ENCODE measurements at places on chromosomes 3 and 15.

- DNase-seq, result no peak
Observed at GRCh38 chr3:147813256-147813655, 404.1 kb downstream of the ZIC1 start.

DNA sequence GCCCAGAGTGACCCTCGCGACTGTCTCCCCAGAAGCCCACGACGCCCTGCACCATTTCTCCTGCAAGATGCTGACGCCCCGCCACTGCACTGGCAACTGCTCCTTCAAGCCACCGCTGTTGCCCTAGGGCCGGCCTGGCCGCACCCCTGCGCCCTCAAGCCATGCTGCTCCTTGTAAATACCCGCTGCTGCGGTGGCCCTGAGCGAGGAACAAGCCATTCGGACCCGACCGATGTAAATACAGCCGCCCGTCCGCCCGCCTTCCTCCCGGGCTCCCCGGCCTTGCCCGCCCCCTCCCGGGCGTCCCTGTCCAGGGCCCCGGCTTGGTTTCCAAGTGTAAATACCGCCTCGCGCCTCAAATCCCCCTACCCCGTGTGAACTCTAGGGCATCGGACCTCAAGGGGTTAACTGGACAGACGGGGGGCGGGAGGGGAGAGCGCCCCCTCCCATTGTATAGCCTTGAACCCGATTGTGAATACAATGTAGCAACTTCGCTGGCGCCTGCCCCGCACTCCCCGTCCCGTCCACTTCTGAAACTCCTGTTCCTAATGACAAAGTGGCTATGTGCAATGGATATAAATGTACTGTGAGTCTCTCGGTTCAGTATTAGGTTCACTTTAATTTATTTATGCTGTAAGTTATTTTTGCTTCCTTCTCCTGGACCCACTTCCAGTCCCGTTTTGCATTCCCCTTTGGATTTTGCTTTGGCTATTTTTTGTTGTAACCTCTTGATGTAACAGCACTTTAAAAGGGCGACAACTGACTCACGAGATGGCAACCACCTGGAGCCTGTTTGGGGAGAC, 5.9 kb downstream of the RNU6-1 start:
- no peak for DNase-seq

DNA sequence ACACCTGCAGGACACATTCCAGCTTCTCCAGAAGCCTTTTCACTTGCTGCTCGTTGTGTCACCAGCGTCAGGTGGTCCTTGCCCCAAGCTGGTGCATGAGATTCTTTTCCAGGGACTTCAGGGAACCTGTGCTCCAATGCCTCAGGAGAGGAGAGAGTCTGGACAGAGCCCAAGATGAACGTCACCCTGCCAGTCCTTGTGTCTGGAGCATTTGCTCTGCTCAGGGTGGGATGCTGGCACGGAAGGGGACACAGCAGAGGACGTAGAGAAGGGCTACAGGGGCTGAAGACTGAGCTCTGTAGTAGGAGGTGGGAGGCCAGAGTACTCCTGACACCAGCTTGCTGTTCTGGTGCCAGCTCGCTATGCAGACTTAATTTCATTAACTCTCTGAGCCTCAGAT, 262.1 kb downstream of the XXYLT1 start:
- no peak for DNase-seq

GRCh38 chr3:191775451-191776233, 314.7 kb downstream of the PYDC2 start:
- no peak for DNase-seq

- no peak for DNase-seq
Observed at GRCh38 chr3:105722943-105723556, 145.8 kb downstream of the CBLB start.

- no peak for DNase-seq
Observed at GRCh38 chr3:38354588-38355330, 8.2 kb downstream of the XYLB start.

DNA sequence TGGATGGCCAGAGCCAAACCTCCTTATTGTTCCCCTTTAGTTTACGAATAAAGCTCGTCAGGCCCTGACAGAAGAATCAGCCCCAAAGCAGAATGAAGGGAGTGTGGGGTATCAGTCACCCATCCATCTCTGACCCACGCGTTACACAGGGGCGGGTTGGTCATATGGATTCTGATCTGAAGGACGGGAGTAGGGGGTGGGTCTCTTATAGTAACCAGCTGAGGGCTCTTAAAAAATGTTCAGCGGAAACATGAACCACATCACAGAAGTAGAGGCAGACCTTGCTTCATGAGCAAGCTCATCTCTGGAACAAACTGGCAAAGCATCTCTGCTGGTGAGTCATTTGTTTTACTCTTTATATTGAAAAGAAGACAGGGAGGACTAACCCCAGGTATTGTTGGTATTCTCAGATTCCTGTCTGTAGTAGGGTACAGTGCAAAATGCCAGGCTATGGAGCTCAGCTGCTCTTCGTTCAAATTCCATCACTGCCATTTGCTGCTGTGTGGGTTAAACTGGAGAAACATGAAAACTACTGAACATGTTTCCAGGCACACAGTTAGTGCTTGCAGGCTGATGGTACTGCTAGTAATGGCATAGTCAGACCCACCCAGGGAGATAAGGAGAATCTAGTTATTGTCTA, at the start of gene CXCR6:
TSS of gene CXCR6 (plus strand) at position 258 of the 640 bp plus-strand sequence. CDS start 3,018 bp downstream, outside the sequence.
- no peak for DNase-seq

DNA sequence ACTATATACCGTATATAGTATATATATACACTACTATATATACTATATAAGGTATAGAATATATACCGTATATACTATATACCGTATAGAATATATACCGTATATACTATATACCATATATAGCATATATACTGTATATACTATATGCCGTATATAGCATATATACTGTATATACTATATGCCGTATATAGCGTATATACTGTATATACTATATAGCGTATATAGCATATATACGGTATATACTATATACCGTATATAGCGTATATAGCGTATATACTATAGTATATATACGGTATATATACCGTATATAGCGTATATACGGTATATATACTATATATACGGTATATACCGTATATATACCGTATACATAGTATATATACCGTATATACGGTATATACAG, 22.6 kb upstream of the HDGFL3 start:
- DNase-seq, result no peak

DNA sequence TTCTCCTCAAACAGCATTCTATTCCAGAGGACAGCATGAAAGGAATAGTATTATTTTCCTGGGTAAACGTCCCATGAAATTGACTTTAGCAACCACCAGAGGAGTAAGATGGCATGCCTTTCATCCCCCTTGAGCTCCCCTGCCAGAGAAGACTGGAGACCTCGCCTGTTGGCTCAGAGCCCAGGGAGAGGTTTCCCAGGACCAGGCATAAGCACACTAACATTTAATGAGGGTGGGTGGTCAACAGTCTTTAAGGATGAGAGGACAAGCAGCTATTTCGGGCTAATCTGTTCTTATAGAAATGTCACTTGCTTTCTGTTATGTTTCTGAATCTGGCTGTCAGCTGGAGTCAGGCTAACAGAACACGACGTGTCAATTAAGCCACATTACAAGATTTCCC, 390.5 kb downstream of the GABRG3 start:
- DNase-seq, result no peak

DNA sequence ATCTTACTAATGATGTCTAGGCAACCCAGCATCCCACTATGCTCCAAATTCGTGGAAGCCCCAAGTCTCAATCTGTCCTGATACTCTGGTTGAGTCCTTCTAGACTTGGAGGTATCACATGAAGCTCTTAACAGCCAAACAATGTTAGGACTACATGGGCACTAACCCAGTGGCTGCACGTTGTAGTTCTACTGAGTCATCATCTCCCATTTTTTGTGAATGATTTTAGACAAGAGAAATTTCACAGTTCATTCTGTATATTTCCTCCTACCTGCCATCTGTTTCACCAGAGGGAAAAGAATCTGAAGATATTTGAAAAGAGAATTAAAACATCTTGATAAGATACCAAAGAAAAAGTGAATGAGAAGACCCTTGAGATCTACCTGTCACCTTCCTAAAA, 9.8 kb upstream of the WWTR1 start:
- no peak for DNase-seq

DNA sequence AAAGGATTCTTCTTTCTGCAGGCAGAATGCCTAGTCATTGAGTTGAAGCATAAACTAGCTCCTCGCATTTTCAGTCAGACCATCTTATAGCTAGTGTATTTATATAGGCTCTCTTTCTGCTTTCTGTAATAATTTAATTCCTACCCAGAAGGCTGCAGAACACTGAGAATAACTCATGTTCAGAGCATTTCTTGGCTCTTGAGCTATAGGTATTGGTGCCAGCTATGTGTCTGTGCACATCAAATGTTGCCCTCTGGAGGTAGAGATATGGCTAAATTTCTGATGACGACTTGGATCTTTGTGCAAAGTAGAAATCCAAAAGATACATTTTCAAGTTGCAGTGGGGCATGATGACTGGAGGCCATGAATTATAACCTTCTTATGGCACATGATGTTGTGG, 336.2 kb upstream of the TPM1 start:
- DNase-seq, result no peak

DNA sequence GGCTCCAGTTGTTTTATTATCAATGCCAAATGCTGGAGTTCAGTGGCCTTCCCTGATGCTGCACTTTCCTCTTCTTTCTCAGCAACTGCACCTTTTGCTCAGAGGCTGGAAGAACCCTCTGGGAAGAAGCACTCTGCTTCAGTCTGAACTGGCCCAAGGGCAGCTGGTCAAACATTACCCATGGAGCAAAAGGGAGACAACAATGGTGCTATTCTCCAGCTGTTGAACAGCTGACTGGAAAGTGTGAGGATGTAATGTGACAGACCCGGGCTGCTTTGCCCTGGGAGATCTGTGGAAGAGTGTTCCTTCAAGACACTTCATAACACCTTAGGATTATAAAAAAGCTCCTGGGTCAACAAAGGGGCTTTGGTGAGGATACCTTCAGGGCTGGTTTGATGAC, 84.9 kb downstream of the EPHB1 start:
- DNase-seq, result no peak

GRCh38 chr3:186526256-186526606, 17.9 kb downstream of the CRYGS start:
- DNase-seq, result no peak

GRCh38 chr3:661356-661755, 431.5 kb upstream of the CNTN6 start:
- no peak for DNase-seq

DNA sequence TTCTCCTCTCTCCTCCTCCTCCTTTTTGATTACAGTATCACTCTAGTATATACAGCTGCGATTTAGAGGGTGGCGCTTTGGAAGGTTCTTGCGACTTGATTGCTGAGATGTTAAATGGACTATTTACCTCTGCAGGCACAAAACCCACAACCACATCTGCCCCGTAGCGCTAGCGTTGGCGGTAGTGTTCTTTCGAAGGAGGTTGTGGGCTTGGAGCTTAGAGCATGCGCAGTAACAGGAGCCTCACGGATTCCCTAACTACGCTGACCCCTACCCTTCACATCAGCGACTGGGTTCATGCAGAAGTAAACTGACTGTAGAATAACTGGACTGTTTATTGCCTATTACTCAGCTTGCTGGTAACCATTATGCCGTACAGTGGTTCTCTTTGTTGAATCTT, 58.0 kb downstream of the CGGBP1 start:
- DNase-seq, result no peak

DNA sequence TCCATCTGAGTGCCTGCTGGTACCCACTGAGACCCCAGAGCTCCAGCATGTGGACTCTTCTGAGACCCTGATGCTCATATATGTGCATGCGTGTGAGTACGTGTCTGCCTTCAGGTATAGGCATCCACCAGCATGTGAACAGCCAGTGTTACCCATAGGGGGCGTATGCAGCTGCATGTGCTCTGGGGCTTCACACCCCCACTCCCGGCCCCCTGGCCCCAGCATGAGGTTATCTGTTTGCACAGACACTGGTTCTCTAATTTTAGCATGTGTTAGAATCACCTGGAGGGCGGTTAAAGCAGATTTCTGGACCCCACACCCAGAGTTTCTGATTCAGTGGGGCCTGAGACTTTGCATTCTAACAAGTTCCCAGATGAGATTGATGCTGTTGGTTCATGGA, 824 bp upstream of the CILP start:
- no peak for DNase-seq

GRCh38 chr3:10641760-10642159, 136.4 kb upstream of the ATP2B2 start:
- DNase-seq, result no peak

DNA sequence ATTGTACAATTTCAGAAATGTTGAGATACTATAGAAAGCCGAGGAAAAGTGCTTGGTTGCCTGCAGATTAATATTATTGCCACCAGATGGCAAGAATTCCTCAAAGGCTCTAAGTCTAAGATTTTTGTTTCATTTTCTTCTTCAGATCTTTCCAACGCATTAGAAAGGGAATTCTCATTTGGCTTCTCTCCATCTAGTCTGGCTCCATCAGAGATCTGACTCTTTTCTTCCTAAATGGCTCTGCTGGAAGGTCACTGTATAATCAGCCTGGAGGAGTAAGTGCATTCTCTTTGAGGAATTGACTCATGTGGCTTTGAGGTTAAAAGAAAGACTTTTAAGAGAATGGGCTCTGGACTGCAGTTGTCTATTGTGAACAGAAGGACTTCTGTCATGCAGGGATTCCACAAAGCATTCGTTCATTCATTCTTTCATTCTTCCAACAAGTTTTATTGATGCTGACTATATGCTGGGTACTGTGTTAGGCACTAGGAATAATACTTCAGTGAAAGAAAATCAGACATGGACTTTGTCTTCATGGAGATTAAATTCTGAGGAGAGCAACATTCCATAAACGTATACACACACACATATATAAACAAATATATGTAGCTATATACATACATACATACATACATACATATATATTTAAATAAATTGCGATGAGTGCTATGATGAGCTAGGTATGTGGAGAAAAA, 55.3 kb downstream of the SLC28A2 start:
- no peak for DNase-seq

GRCh38 chr15:73685981-73686380, 1.8 kb downstream of the CD276 start:
- DNase-seq, result no peak

DNA sequence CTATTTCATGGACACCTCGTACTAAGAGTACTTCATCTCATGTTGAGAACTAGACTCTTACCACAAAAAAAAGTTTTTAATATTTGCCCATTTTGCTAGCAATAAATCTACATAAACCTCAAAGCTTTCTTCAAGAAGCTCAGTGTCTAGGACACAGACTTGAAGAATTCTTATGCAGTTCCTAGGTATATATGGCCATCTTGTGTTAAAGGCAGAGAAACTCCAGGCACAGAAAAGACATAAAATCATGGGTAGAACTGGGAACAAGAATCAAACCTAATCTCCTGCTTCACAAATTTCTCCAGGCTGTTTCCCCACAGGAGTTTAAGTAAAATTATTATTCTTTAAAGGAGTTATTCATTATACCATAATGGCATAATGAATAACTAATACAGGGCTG, 4.4 kb downstream of the MBD4 start:
- DNase-seq, result no peak
